ENCODE measurements at places on chromosomes 1 and 21.

GRCh38 chr1:172321451-172321850 is 99.0 kb upstream of the C1orf105 start:
- no peak for DNase-seq

- DNase-seq, result no peak
These were observed 61.4 kb upstream of the ST6GALNAC3 start for GRCh38 chr1:76013206-76013581.

- DNase-seq, result no peak
These were observed 217.7 kb downstream of the URB2 start for GRCh38 chr1:229843627-229844238.

- no peak for DNase-seq
These were observed 973.1 kb upstream of the ADGRL2 start for GRCh38 chr1:80827666-80828065.

GRCh38 chr1:203702130-203702577 is 62.8 kb upstream of the LAX1 start:
- peak; percentile 7 for DNase-seq

GRCh38 chr1:23889074-23889473 is 21.0 kb upstream of the FUCA1 start:
- no peak for DNase-seq

DNA sequence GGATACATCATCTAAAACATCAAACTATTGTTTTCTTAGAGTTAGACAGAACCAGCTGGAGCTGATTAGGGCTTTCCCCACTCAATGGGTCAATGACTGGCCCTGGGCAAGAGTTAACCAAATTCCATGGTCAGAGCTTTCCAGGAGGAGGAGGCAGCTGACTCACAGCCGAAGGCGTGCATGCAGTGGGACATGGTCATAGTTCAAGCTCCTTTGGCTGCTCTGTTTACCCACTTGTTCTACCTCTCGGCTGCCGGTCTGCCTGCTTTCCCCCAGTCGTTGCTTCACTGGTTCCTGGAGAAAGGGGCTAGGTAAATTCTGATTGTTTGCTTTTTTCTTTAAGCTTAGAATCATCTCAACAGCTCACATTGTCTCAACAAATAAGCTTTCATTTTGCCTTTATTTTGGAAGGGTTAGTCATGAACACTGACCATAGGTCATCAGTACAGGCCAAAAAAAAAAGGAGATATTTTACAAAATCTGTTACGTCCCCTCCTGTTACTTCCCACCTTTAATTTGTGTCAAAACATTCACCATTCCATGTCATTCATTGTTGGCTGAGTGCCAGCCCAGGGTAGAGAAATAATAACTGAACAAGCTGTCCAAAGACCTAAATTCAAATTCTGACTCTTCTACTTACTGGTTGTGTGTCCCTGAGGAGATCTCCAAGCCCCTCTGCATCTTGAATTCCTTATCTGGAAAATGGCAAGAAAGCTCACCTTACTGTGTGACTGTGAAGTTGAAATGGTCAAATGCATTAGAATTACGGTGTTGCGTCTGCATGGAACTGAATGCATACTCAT is 12.0 kb downstream of the MAB21L3 start:
- DNase-seq, result no peak

DNA sequence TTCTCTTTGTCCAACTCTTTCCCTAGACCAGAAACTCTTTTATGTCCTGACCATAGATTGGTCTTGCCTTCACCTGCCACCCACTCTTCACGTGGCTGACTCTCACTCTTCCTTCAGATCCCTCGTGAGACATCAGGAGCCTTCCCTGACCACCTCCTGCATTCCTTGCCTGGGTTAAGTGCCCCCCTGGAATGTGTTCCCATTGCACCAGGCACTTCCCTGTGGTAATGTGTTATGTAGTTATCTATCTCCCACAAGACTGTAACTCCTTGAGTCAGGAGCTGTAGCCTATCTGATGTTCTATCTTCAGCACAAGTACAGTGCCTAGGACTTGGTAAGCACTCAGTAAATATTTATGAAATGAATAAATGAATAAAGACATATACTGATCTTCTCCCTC is 111.2 kb upstream of the CTTNBP2NL start:
- DNase-seq, result no peak

Data from NCI-H2227 treated with DMSO at 0.1 percent for 48 hours (cell line).